Immature natural killer cell (primary cell): ENCODE measurements at places on chromosomes 3 and 15. TPM values are rescaled to one million over a fixed set of nuclear protein-coding genes. Genes with fewer than 3 reads are reported as not detected.

GRCh38 chr15:76905855-76906254, 715 bp upstream of the SCAPER start:
- DNase-seq: no peak
- H3K27me3 ChIP-seq: peaks cover 3% of the 10 kb centered on the region
- H3K4me3 ChIP-seq: peak overlapping the region; percentile 95
- H3K36me3 ChIP-seq: no peaks in the 10 kb centered on the region
- peak overlapping the region; percentile 94 for H3K27ac ChIP-seq

GRCh38 chr3:27471923-27472550, 12.1 kb downstream of the SLC4A7 start:
- H3K27me3 ChIP-seq: peaks cover 2% of the 10 kb centered on the region
- H3K4me1 ChIP-seq: peaks cover 12% of the 10 kb centered on the region
- no peak overlapping the region for H3K27ac ChIP-seq
- H3K36me3 ChIP-seq: no peaks in the 10 kb centered on the region
- no peak overlapping the region for H3K4me3 ChIP-seq
- no peak for DNase-seq

DNA sequence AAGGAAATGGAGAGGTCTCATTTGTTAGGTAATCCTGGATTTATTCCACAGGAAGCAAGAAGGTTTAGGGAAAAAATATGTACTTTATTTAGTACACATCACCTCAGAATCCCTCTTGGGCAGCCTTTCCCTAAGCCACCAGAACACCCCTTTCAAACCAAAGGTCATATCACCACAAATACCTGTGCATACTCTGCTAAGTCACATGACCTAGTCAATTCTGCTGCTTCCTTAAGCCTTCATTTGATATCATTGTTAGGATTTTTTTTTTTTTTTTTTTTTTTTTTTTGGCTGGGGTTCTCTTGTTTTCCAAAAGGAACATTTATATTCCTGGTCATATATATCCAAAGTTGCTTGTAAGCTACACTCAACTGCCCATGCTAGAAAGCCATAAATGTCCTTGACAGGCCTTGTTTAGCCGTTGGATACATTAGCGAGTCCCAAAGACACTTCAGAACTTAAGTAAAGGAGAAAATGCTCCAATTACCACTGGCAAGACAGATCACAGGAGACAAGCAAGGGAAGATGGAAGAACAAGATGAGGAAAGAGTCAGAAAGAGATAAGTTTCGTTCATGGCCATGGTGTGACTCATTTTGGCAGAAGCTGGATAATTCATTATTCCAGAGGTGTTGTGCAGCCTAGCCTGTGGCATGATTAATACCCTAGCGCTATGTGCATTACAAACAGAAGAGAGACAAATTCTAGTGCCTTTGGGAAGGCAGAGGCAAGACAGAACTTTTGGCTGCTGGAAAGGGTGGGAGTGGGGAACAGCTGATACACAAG, 155.6 kb upstream of the SLC2A2 start:
- no peak for DNase-seq
- peaks cover 51% of the 10 kb centered on the region for H3K4me1 ChIP-seq
- peaks cover 27% of the 10 kb centered on the region for H3K36me3 ChIP-seq
- no peaks in the 10 kb centered on the region for H3K27me3 ChIP-seq
- H3K27ac ChIP-seq: no peak overlapping the region
- H3K4me3 ChIP-seq: no peak overlapping the region

- H3K36me3 ChIP-seq: peaks cover 9% of the 10 kb centered on the region
- no peak for DNase-seq
- H3K4me3 ChIP-seq: no peak overlapping the region
- H3K4me1 ChIP-seq: peaks cover 9% of the 10 kb centered on the region
- H3K27me3 ChIP-seq: no peaks in the 10 kb centered on the region
Measured at GRCh38 chr3:49992326-49992725, 52.4 kb downstream of the RBM6 start.

GRCh38 chr15:87981969-87982368, 274.6 kb downstream of the NTRK3 start:
- H3K27me3 ChIP-seq: no peaks in the 10 kb centered on the region
- no peak overlapping the region for H3K27ac ChIP-seq
- no peak for DNase-seq
- H3K4me1 ChIP-seq: no peaks in the 10 kb centered on the region
- H3K4me3 ChIP-seq: no peak overlapping the region

GRCh38 chr3:149251186-149251585, 29.6 kb upstream of the CP start:
- no peak overlapping the region for H3K4me3 ChIP-seq
- DNase-seq: no peak
- H3K36me3 ChIP-seq: no peaks in the 10 kb centered on the region

DNA sequence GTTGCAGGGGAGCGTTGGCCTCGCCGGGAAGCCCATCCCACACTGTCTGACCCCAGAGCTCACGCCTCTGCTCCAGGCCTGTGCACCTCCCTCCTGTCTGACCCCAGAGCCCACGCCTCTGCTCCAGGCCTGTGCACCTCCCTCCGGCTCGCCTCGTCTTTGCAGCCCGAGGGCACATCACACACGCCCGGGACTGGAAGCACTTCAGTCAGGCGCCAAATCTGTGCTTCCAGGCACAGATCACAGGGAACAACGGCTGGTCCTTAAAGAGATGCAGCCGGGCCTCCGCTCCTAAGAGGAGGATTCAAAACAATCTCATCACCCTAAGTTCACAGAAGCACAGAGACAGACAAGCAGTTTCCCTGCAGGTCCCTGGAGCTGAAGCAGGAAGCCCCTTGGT, 103.0 kb upstream of the RPL32 start:
- H3K4me1 ChIP-seq: peaks cover 60% of the 10 kb centered on the region
- no peaks in the 10 kb centered on the region for H3K36me3 ChIP-seq
- no peak overlapping the region for H3K27ac ChIP-seq
- no peak overlapping the region for H3K4me3 ChIP-seq
- no peak for DNase-seq
- H3K27me3 ChIP-seq: no peaks in the 10 kb centered on the region

GRCh38 chr15:64693134-64693533, 82.3 kb downstream of the RBPMS2 start:
- H3K27ac ChIP-seq: peak overlapping the region; percentile 64
- peaks cover 2% of the 10 kb centered on the region for H3K27me3 ChIP-seq
- no peak for DNase-seq
- H3K4me1 ChIP-seq: peaks cover 18% of the 10 kb centered on the region
- no peak overlapping the region for H3K4me3 ChIP-seq

DNA sequence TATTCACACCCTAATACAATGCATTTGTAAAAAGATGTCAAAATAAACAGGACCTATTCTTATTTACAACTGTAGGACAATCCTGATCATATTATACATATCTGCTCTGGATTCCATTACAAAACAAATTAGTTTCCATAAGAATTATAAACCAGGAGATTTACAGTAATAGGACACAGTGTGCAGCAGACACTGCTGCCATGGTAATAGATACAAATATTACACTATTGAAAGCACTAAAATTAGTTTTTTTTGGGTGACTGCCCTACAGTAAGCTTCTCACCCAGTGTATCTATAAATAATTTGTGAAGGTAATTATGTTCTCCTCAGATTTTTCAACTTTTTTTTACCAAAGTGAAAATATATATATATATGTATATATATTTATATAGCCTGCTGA, 47.9 kb downstream of the USF3 start:
- no peak overlapping the region for H3K27ac ChIP-seq
- no peak overlapping the region for H3K4me3 ChIP-seq
- peaks cover 24% of the 10 kb centered on the region for H3K36me3 ChIP-seq
- H3K27me3 ChIP-seq: no peaks in the 10 kb centered on the region
- DNase-seq: no peak
- H3K4me1 ChIP-seq: no peaks in the 10 kb centered on the region

- DNase-seq: no peak
- no peaks in the 10 kb centered on the region for H3K27me3 ChIP-seq
- no peak overlapping the region for H3K4me3 ChIP-seq
- H3K36me3 ChIP-seq: no peaks in the 10 kb centered on the region
Measured at GRCh38 chr3:107870943-107871638, 219.7 kb downstream of the CD47 start.

The FOXB1 gene
- not detected for polyA plus RNA-seq

The GHSR gene
- not detected for polyA plus RNA-seq

The LEKR1 gene
- polyA plus RNA-seq: 2.1 TPM

The GOLGA8M gene
- polyA plus RNA-seq: 0.76 TPM

The CAPN3 gene
- 2.3 TPM for polyA plus RNA-seq

The OR4F15 gene
- not detected for polyA plus RNA-seq

The DBR1 gene
- 7.3 TPM for polyA plus RNA-seq

The BTLA gene
- polyA plus RNA-seq: not detected
